ENCODE measurements at places on chromosomes 1 and 21.

GRCh38 chr1:3162322-3162882, 93.4 kb downstream of the PRDM16 start:
- DNase-seq, result no peak

DNA sequence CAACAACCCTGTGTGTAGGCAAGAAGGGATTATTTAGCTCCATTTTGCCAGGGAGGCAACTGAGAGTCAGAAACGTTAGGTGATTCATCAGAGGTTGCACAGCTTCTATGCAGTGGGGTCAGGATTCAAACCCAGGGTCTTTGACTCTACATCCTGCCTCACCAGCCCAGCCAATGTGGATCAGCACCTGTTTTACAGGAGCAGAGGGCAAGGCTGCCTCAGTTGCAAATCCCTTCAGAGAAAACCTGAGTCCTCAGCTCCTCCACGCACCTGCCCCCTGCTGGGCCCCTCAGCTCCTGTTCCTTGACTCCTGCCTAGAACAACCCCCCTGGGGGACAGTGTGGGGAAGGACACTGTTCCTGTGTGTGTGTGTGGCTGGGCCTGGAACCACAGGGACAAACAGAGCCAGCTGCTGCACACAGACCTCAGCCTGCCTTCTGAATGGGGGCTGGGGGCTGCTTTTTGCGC, 61.6 kb downstream of the LRRN2 start:
- no peak for DNase-seq

DNA sequence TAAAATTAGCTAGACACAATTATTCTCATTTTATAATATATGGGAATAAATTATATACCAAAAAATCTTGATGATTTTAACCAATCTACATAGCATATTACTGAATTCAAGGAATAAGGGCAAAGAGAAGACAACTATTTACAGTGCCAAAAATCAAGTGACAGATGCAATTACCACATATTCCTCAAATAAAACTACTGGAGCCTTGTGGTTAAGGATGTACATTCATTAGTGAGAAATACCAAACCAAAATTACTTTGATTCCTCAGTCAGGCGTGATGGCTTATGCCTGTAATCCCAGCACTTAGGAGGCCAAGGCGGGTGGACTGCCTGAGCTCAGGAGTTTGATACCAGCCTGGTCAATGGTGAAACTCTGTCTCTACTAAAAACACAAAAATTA, 68.8 kb upstream of the RBM34 start:
- no peak for DNase-seq

DNA sequence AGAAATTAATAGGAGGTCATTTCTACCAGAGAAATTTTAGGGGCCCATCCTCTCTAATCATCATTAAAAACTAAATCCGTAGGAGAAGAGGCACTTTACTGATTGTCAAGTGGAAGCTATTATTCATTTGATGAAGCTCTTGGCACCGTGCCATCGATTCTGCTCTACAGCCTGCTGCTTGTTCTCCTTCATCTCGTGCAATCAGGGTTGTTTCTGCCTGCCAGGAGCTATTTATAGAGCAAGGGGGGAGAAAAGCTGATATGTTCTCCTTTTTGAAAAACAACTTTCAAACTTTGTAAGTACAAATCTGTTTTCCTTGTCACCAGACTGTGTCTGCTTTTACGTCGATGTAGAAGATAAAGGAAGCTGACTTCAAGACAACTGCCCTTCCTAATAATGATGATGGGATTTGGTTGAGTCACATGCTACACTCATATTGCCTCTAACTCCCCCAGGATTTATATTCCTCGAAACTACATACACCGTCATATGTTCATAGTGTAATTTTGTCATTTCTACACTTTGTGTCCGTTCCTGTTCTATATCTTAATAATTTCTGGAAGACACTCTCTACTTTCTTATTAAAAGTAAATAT, 169.6 kb upstream of the LHX8 start:
- DNase-seq, result no peak

DNA sequence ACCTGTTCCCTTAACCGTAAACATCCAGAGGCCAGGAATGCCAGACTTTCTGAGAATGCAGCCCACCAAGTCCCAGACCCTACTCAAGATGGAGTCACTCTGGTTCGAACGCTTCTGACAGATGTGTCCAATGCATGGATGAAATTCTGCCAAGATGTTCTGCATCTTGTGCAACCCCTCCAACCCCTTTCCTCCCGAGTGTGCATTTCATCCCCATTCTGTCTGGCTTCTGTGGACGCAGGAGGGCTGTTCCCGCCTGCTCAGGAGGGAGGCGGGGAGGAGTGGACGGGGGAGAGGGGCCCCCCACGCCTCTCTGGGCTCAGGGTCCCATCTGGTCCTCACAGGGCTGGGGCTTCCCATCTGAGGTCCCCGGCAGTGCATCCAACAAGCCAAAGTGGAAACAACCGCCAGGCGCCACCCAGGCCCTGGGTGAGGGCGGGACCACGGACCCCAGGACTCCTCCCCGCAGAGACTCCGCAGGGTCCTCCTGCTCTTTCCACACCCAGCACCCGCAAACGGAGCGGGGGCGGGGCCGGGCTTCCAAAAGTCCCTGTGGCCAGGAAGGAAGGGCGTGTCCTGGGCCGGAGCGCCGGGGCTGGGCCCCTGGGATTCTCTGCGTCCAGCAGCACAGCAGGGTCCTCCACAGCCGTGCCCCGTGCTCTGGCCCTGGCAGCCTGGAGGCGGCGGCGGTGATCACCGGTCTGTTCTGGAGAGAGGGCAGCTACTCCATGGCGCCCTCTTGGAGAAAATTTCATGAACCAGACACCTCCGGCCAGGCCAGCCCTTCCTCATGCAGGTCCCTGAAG, 27.8 kb upstream of the SUMO3 start:
- DNase-seq, result peak; percentile 68
